ENCODE measurements at places on chromosomes 1 and 21.

GRCh38 chr1:231404318-231404717 is 17.8 kb downstream of the EGLN1 start:
- no peak for DNase-seq

DNA sequence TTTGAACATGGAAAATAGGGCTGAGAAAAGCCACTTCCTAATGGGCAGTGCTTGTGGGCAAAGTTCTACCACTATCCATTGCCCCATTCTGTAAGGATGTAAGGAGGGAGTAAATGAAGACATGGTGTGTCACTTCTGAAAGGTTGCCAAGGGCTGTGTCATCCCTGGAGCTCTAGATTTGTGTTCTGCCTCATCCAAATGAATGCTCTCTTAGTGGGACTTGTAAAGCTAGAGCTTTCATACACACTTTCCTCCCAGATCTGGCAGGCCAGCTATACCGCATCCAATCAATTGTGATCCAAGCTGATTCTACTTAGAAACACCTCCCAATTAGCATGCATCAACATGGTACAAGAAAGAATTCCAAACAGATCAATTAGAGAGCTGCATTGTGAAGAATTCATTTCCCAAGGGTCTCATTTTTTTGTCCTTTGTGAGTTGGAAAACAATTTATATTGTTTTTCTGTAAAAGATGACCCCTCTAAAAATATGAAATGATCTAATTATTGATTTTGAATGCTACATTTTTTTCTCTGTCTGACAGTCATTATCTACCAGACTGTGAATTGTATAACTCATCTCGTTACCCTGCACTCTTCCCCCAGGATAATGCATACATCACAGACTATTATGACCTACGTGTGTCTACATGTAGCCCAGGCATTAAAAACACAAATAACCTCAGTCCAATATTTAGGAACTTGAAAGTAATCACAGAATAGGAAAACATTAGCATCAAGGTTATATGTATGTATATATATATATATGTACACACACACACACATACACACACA is 117.1 kb upstream of the DUSP10 start:
- DNase-seq: no peak

DNA sequence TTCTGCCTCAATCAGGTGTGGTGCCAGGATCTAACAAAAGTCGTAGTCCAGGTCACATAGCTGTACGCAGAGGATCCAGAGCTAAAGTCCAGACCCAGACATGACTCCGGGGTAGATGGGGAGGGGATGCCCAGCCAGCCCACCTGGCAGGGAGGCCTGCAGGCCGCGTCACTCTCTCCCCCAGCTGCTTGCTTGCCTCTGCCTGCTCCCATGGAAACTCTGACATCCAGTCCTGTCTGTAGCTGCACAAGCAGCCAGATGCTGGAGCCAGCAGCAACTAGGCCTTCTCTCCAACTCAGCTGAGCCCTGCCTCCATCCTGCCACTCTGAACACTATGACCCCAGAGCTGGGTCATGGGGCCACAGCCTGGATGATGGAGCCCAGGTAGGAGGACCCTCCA is 8.1 kb downstream of the COL8A2 start:
- no peak for DNase-seq

DNA sequence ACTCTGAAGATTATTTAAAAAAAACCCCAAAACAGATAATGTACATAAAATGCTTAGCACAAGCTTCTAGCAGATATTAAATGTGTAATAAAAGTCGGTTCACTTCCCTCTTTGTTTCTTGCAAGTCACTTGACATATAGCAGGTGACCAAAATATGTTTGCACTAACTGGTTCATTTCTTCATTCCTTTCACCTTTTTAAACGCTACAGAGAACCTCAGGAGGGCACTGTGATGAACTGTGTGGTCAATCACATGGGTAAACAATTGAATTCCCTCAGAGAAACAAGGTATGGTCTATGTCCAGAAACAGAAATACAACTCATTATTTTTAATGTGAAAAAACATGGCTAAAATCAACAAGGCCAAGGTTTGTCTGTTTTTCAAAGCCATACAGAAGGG is 51.3 kb upstream of the BCL10 start:
- no peak for DNase-seq

DNA sequence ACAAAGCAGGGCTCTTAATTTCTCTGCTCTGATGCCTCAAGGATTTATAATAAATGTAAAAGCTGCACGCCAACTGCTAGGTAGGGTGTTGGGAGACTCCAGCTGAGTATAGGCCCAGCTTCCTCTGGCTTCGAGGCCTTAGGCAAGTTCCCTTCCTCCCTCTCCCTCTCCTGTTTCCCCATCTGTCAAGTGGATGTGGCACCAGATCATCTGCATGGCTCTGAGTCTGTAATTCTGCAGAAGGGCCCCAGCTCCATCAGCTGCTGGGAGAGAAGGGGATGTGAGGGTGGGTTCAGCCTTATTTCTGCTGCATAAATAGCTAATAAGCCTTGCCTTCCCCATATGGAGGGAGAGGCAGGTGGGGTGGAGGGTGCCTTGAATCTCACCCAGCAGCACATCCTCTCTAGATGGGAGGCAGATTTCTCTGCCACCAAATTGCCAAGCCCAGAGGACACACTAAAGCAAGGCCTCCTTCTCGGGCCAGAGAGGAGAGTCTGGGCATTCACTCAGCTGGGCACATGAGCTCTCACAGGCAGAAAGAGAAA is 3.8 kb downstream of the TRIM62 start:
- DNase-seq: no peak

GRCh38 chr1:12662556-12662955 is 18.7 kb downstream of the AADACL4 start:
- DNase-seq: no peak

GRCh38 chr1:164058198-164058597 is 500.8 kb upstream of the PBX1 start:
- no peak for DNase-seq

- no peak for DNase-seq
Observed at GRCh38 chr21:44763050-44763378, 38.6 kb downstream of the UBE2G2 start.

- DNase-seq: no peak
Observed at GRCh38 chr21:45332415-45332814, 44.7 kb upstream of the POFUT2 start.

GRCh38 chr21:38631206-38631605 is 132.9 kb upstream of the ERG start:
- no peak for DNase-seq

Measured in NCI-H1417 (cell line).